ENCODE measurements at places on chromosomes 3 and 15. TPM values are rescaled to one million over a fixed set of nuclear protein-coding genes. Genes with fewer than 3 reads are reported as not detected.
A peak's percentile ranks its signal among the peaks of the same experiment; 100 is the strongest.

GRCh38 chr15:51776952-51777569 lies 25.7 kb downstream of the TMOD2 start:
- no peaks in the 10 kb centered on the region for H3K36me3 ChIP-seq
- no peaks in the 10 kb centered on the region for H3K4me1 ChIP-seq
- H3K4me3 ChIP-seq = no peak overlapping the region
- peak; percentile 74 for DNase-seq

- no peaks in the 10 kb centered on the region for H3K4me1 ChIP-seq
- no peak overlapping the region for H3K4me3 ChIP-seq
- DNase-seq = no peak
- no peaks in the 10 kb centered on the region for H3K27me3 ChIP-seq
Observed at GRCh38 chr3:183375337-183375736, 53.1 kb downstream of the MCF2L2 start.

- no peaks in the 10 kb centered on the region for H3K27me3 ChIP-seq
- H3K27ac ChIP-seq = no peak overlapping the region
- no peaks in the 10 kb centered on the region for H3K4me1 ChIP-seq
- no peak for DNase-seq
- no peaks in the 10 kb centered on the region for H3K36me3 ChIP-seq
Observed at GRCh38 chr3:88209356-88209755, 59.6 kb downstream of the C3orf38 start.

- peaks cover 4% of the 10 kb centered on the region for H3K4me1 ChIP-seq
- H3K4me3 ChIP-seq = no peak overlapping the region
- no peak for DNase-seq
- H3K27me3 ChIP-seq = peaks cover 57% of the 10 kb centered on the region
Observed at GRCh38 chr15:59993041-59993750, 10.9 kb upstream of the FOXB1 start.

DNA sequence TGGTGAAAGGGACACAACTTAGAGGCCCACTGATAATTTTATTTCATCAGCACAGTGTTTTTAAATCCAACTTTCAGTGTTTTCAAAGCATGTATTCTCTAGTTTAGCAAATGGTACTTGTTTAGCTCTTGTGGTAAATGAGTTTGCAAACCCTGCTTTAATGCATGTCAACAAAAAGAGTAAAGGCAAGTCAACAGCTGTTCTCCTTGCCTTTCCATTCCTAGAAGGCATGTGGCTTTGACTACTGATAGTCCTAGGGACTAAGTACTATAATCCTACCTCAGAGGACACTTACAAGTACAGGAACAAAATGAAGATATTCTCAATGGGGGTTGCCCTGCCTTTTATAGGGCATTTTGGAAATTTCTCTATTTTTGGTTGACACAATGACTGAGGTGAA lies 13.1 kb downstream of the NPTN start:
- DNase-seq = no peak
- H3K27me3 ChIP-seq = no peaks in the 10 kb centered on the region
- no peaks in the 10 kb centered on the region for H3K4me1 ChIP-seq
- no peaks in the 10 kb centered on the region for H3K36me3 ChIP-seq
- H3K27ac ChIP-seq = no peak overlapping the region
- H3K4me3 ChIP-seq = no peak overlapping the region

GRCh38 chr15:44719293-44719999 lies 8.1 kb downstream of the B2M start:
- H3K4me1 ChIP-seq = peaks cover 11% of the 10 kb centered on the region
- H3K27ac ChIP-seq = peak overlapping the region; percentile 54
- DNase-seq = peak; percentile 36

The THAP10 gene
- total RNA-seq = 2.3 TPM

All from colonic mucosa (tissue), 4 donors.